A549 treated with dexamethasone at 1 μM for 4 hours (cell line): ENCODE measurements at places on chromosomes 13 and 19. TPM values are rescaled to one million over a fixed set of nuclear protein-coding genes. Genes with fewer than 3 reads are reported as not detected.

TRPM4 gene
- 6.5 to 11.6 TPM (median 8.7 TPM) in 5 replicates for total RNA-seq

CPB2 gene
- 0.06 to 0.11 TPM (median 0.08 TPM) in 3 of 5 replicates, not detected in the others for total RNA-seq

TNNT1 gene
- 124 to 145 TPM (median 127 TPM) in 5 replicates for total RNA-seq

TMPRSS9 gene
- total RNA-seq: 0.04 TPM in 1 of 5 replicates, not detected in the others

ZNF793 gene
- 0.05 to 0.09 TPM (median 0.05 TPM) in 4 of 5 replicates, not detected in the other for total RNA-seq

LGI4 gene
- total RNA-seq: 0.15 to 0.45 TPM (median 0.22 TPM) in 5 replicates

WASF3 gene
- total RNA-seq: 0.10 to 0.15 TPM (median 0.12 TPM) in 5 replicates

ZNF17 gene
- total RNA-seq: 5.0 to 7.8 TPM (median 5.2 TPM) in 5 replicates

MED25 gene
- 41.8 to 70.4 TPM (median 65.8 TPM) in 5 replicates for total RNA-seq

ZNF844 gene
- 0.01 TPM in 1 of 5 replicates, not detected in the others for total RNA-seq

ZNF443 gene
- total RNA-seq: 0.79 to 1.3 TPM (median 1.1 TPM) in 5 replicates

DHDH gene
- 0.62 to 1.5 TPM (median 1.2 TPM) in 5 replicates for total RNA-seq

RUBCNL gene
- 0.15 to 0.24 TPM (median 0.21 TPM) in 5 replicates for total RNA-seq

ZNF726 gene
- total RNA-seq: 0.44 to 0.83 TPM (median 0.49 TPM) in 5 replicates

LRFN3 gene
- 13.2 to 27.6 TPM (median 23.1 TPM) in 5 replicates for total RNA-seq

CGB1 gene
- total RNA-seq: 0.14 TPM in 1 of 5 replicates, not detected in the others

ICAM5 gene
- 0.19 to 0.93 TPM (median 0.81 TPM) in 5 replicates for total RNA-seq

PRTN3 gene
- 0.17 to 0.66 TPM (median 0.42 TPM) in 5 replicates for total RNA-seq

CXCL17 gene
- total RNA-seq: 0.08 to 0.20 TPM (median 0.17 TPM) in 4 of 5 replicates, not detected in the other

SUPT5H gene
- 141 to 199 TPM (median 189 TPM) in 5 replicates for total RNA-seq

ZNF577 gene
- total RNA-seq: 0.06 to 0.13 TPM (median 0.09 TPM) in 4 of 5 replicates, not detected in the other

VAV1 gene
- 5.1 to 6.8 TPM (median 6.0 TPM) in 5 replicates for total RNA-seq

ZNF540 gene
- total RNA-seq: 0.05 to 0.17 TPM (median 0.16 TPM) in 4 of 5 replicates, not detected in the other

CYP4F12 gene
- 1.6 to 2.8 TPM (median 2.1 TPM) in 5 replicates for total RNA-seq

PSG1 gene
- 0.08 to 0.45 TPM (median 0.23 TPM) in 5 replicates for total RNA-seq

ATP4A gene
- total RNA-seq: 0.02 to 0.19 TPM (median 0.08 TPM) in 4 of 5 replicates, not detected in the other

CEACAM16 gene
- 0.05 to 0.14 TPM (median 0.08 TPM) in 4 of 5 replicates, not detected in the other for total RNA-seq

SPATA13 gene
- total RNA-seq: 6.2 to 11.0 TPM (median 9.3 TPM) in 5 replicates

MEF2B gene
- total RNA-seq: 0.21 to 0.83 TPM (median 0.41 TPM) in 5 replicates

PSG7 gene
- 0.04 to 0.11 TPM (median 0.06 TPM) in 5 replicates for total RNA-seq

FFAR1 gene
- 0.06 TPM in 1 of 5 replicates, not detected in the others for total RNA-seq

ITGBL1 gene
- 1.1 to 2.0 TPM (median 1.7 TPM) in 5 replicates for total RNA-seq

PLD3 gene
- total RNA-seq: 245 to 279 TPM (median 256 TPM) in 5 replicates

CACNG7 gene
- total RNA-seq: 5.8 to 9.2 TPM (median 8.3 TPM) in 5 replicates

ZNF8 gene
- total RNA-seq: 1.2 to 1.5 TPM (median 1.3 TPM) in 5 replicates
